ENCODE measurements at places on chromosomes 5 and 9.

GRCh38 chr9:70778568-70778967, 342.9 kb downstream of the TRPM3 start:
- no peak for DNase-seq

- DNase-seq: no peak
Measured at GRCh38 chr5:108654051-108654450, 93.6 kb upstream of the FER start.

DNA sequence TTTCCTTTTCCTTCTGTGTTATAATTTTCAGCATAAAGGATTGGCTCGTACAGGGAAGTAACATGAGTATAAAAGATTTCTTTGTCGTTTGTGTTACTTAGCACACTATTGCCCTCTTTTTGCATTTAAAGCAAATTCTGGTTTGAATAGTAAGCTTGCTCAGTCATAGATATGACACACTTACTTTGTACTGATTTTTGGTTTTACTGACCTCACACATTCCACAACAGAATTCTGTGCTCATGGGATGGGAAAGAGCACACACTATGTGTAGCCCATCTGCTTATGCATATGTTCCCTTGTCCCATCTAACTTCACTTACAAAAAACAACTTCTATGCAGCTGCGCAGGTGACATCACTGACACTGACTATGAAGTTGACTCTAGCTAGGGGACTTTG, 111.9 kb upstream of the MTAP start:
- DNase-seq: no peak

DNA sequence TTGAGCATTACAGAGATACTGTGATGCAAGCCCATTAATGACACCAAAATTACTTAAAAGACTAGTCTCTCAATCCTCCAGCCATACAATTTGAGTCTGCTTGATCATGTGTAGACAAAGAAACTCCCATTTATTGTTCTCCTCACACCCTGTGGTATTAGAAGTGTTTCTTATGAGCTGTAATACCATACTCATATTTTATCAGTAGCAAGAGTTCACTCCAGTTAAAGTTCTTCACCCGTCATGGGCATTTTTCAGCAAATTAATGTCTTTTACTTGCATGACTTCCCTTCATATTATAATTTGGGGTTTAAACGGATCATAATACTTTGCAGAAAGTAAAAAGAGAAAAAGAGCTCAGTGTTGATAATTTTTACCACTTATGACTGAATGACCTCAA, 242.9 kb downstream of the BNC2 start:
- DNase-seq: no peak

DNA sequence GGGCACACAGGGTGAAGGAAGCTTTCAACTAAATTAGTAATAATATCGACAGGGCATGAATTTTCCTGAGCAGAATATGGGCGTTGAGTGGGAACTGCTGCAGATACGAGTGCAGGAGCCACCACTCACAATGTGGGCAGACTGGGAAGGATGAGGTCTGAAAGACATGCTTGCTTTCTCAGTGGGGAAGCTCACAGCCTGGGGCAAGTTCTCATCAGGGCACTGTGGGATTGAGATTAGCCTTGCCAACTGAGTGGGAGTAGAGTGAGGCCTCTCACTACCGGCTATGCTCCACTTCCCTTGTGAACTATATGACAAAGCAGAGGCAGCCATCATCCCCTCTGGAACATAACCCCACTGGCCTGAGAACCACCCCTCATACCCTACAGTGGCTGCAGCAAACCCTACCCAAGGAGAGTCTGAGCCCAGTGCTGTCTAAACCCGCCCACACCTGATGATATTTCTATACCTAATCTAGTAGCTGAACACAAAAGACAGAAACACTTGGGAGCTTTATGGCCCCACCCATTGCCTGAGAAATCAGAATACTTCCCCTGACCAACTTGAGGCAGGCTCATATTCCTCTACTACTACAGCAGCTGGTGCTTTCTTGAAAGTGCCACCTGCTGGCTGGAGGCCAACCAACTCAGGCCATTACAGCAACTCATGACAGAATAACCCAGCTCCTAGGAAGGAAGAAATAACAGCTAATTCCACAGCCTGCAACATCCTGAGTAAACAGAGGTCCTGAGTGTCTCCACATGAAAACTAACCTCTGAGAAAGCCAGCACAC, 173.7 kb upstream of the SPEF2 start:
- DNase-seq: no peak

DNA sequence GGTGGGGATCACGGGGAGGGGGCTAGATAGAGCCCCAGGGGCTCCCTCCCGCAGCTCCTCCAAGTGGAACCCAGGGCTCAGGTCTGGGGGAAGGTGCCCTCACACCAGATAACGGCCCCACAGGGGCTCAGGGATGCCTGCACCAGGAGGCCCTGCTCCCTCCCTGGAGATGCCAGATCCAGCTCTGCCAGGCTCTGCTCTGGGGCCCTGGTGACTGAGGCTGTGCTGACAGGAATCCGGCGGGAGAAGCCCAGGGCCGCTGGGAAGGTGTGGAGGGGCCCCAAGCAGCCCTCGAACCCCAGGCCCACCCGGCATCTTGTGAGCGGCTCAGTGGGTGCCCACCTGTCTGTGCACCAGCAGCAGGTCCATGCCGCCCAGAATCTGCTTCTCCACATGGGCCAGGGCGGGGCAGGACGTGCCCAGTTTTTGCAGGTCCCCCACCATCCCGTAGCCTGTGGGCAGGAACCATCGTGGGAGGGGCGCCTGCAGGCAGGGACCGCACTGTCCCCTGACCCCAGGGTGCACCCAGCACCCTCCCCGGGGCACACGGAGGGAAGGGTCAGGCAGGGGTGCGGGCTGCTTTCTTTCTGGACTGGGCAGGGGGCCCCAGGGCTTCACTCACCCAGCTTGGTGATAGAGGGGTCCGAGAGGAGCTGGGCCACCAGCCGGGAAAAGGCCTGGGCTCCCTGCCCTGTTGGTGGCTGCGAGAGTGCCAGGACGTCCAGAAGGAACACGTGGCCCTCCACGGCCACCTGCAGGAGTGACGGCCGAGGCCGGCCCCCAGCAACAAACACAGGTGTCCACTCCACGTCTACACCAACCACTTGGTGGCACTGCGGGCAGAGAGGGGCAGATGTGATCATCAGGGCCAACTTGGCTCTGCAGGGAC, 48.9 kb upstream of the NRARP start:
- DNase-seq: no peak

- DNase-seq: no peak
Measured at GRCh38 chr5:133119233-133119711, 67.5 kb downstream of the HSPA4 start.

DNA sequence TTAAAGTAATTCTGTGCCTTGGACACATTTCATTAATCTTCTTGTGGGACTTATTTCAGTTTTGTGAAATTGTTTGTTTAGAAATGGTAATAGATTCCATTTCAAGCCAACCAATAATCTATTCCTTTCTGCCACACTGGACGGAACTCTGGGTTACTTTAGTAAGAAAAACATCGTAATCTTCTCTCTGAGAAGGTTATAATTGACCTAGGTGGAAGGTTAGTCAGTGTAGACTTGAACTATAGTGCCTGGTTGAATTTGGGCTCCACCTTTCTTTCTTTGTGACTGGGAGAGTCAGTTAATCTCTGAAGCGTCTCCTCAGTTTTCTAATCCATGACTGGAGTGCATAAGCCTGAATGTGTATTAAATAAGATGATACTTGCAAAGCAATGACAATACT, 89.7 kb upstream of the PRLR start:
- no peak for DNase-seq

GRCh38 chr5:136802383-136802782, 437.0 kb upstream of the TRPC7 start:
- DNase-seq: no peak

GRCh38 chr5:25301836-25302235, 657.1 kb upstream of the CDH10 start:
- no peak for DNase-seq

DNA sequence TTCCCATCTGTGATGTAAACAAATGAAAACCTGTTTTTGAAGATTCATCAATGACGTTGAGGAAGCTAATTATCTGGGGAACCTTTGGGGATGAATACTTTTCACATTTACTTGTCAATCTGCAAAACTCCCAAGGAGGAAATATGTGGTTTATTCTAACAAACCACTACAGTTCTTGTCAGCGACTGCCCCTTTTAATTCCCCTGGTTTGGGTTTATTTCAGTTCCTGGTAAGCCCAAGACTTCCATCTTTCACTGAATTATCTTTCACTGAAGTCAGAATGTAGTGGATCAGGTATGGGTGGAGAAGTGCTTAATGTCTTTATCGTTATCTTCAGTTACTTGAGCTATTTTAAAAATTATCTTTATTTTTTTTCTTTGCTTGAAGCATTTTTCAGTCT, 40.2 kb downstream of the TLR4 start:
- no peak for DNase-seq

DNA sequence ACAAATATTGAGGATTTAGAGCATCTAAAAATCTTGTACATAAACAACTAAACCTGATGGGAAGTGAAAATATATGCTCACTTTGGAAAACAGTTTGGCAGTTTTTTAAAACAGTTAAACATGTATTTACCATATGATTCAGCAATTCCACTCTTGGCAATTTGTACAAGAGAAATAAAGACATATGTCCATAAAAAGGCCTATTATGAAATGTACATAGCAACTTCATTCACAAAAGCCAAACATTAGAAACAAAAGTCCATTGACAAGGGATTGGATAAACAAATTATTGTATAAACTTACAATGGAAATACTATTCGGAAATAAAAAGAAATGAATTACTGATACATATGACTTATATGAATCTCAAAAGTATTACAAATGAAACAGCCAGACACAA, 196.2 kb upstream of the SLC24A2 start:
- no peak for DNase-seq

GRCh38 chr5:122753500-122753899, 21.4 kb upstream of the SNX2 start:
- DNase-seq: no peak

DNA sequence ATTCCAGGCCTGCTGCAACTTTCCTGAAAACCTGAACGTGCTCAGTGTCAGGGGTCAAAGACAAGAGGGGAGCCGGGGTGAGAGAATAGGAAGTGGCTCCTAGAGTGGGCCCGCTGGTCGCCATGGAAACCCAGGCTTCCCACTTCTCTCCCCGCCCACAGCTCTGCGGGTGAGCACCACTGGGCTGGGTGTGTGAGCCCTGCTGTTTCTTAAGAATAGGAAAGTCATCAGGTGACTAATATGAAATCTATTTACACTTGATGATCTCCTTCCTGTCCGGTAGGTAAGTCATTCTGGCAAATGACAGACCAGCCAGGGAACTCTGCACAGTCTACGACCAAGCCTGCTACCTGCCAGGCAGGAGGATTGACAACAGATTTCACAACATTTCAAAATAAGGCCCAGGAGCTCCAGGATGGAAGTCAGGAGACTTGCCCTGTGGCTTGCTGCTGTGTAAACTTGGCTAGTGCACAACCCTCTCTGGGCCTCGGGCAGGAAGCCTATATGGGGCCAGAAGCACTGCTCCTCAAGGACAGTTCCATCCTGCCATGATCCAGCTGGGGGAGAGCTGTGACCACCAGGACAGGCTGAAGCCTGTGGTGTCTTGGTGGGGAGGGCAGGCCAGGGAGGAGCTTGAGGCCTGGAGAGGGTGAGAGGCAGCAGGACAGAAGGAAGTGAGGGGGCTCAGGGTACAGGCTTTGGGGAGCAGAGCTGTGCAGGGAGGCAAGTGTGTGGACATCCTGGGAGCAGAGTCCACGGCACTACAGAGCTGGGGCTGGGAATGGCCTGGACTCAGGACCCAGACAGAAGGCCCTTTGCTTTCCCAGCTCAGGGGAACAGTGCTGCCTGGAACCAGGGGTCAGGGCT, 60.6 kb downstream of the SHB start:
- DNase-seq: peak; percentile 62

GRCh38 chr5:56286015-56286884, 53.1 kb upstream of the ANKRD55 start:
- DNase-seq: no peak

DNA sequence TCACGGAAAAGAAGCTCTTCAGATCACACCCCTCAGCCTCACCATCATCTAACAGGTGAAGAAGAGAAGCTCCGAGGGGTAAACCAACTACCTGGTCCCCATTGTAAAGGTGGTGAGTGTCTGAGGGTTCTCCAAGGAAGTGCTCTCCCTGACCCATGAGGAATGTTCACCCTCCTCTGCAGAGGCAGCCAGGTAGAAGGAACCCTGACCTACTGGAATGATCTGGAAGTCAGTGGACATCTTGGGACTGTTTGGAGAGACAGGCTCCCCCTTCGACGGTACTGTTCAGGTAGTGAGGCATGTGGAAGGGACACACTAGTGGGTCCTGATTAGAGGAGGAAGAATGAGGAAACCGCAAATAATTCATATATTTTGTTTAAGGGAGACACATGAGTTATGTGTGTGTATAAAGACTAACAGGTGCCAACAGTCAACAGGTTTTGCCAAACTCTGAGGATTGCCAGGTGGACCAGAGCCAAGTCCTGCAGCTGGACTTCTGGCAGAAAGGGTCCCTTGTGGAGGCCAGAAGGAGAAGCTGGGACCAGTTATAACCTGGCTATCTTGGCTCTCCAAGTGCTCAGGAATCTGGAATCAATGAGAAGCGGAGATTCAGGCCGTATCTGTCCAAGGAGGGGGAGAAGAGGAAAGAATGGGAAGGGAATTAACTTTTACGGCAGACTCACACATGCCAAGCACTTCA, 3.0 kb upstream of the ZBTB34 start:
- no peak for DNase-seq

DNA sequence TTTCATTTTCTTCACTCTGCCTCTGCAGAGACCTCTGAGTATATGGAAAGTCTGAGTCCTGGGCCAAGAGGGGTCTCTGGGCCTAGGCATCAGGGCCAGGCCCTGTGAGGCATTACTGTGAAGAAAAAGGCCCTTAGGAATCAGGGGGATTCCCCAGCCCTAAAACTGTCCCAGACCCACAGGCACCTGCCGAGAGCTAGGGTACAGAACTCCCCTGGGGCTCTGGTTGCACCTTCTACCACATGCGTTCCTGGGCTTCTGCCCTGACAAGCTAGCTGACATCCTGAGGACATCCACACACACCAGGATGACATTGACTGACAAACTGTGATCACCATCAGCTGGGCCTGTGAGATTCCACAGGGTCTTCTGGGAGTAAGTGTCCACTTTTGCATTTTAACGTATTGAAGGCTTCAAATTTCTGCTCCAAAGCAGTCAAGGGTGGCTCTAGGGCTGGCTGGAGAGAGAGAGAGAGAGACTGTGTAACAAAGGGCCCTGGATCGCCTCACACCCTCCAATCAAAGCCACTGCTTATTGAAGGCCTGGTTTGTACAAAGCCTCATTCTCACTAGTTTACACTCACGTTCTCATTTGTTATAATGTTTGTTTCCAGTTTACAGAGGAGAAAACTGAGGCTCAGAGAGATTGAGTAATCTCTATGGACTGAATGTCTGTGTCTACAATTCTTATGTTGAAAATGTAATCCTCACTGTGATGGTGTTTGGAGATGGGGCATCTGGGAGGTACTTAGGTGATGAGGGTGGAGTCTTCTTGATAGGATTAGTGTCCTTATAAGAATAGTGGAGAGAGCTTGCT, 45.1 kb downstream of the TGFBI start:
- DNase-seq: no peak
